ENCODE measurements at places on chromosomes 5 and 9. TPM values are rescaled to one million over a fixed set of nuclear protein-coding genes. Genes with fewer than 3 reads are reported as not detected.

The BTNL8 gene
- total RNA-seq: 0.59 TPM

The FBP2 gene
- 0.28 TPM for total RNA-seq

The HBEGF gene
- total RNA-seq: 22.6 TPM

The LRRC19 gene
- total RNA-seq: not detected

DNA sequence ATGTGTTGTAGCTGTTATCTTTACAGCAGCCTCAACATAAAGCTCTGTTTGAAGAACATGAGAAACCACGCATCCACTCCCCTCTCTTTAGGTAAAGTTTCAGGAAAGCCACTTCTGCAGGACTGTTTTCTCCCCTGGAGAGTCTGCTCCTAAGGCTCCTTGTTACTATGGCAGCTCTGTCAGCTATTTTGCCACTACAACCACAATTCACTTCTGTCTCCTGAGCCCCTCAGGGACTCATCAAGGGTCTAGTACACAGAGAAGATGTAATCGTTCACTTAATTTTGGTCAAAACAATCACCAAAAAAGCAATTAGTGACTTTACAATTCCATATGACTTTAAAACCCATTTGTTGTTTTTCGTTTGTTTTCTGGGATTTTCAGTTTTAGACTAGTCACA is 157.7 kb downstream of the FBN2 start:
- DNase-seq: no peak
- no peak overlapping the region for H3K27ac ChIP-seq
- peaks cover 7% of the 10 kb centered on the region for H3K36me3 ChIP-seq
- H3K27me3 ChIP-seq: no peaks in the 10 kb centered on the region
- H3K4me3 ChIP-seq: no peak overlapping the region

GRCh38 chr9:91578911-91579310 is 155.3 kb upstream of the NFIL3 start:
- DNase-seq: no peak
- H3K36me3 ChIP-seq: no peaks in the 10 kb centered on the region
- H3K4me1 ChIP-seq: no peaks in the 10 kb centered on the region
- H3K4me3 ChIP-seq: no peak overlapping the region
- H3K27ac ChIP-seq: no peak overlapping the region

DNA sequence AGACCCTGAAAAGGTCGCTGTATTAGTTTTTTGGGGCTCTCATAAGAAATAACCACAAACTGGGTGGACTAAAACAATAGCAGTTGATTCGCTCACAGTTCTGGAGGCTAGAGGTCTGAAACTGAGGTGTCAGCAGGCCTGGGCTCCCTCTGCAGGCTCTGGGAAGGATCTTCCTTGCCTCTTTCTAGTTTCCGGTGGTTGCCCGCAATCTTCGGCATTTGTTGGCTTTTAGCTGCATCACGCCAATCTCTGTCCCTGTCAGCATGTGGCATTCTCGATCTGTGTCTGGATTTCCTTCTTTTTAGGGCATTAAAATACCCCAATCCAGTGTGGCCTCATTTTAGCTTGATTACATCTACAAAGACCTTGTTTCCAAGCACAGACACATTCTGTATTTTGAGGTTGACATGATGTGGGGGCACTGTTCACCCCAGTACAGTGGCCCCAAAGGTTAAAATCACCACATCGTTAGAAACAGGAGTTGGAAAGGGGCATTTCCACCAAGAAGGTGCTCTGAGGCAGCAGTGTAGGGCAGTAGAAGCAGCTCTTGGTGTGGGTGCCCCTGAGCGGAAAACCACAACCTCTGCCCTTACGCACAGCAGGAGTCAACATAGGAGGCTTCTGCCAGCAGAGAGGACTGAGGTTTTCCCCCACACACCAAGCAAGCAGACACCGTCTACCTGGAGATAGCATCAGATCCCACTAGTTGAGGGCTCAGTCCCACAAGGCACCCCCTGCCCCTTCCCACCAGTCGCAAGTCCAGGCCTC is 13.5 kb downstream of the ZNF79 start:
- no peak overlapping the region for H3K4me3 ChIP-seq
- H3K27me3 ChIP-seq: no peaks in the 10 kb centered on the region
- peaks cover 62% of the 10 kb centered on the region for H3K36me3 ChIP-seq
- H3K4me1 ChIP-seq: no peaks in the 10 kb centered on the region
- DNase-seq: no peak
- H3K27ac ChIP-seq: no peak overlapping the region

DNA sequence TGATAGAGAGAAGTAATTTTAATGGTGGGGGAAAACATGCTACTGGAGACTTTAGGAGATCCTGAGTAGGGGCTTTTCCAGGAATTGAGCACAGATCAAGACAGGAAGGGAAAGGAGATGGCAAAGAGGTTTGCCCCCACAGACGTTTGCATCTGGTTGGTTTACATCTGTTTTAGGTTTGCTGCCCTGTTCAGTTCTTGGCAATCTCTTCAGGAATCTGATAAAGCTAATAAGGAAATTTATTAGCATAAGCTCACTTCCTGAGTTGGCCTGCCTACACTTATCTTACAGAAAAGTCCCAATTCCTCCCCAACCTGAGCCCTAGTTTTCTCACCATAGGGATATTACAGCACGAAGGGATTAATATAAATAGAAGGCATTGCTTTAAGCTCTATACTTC is 3.4 kb upstream of the CFAP95 start:
- no peak for DNase-seq
- peaks cover 19% of the 10 kb centered on the region for H3K4me1 ChIP-seq
- H3K36me3 ChIP-seq: no peaks in the 10 kb centered on the region
- no peak overlapping the region for H3K27ac ChIP-seq
- peaks cover 2% of the 10 kb centered on the region for H3K27me3 ChIP-seq

- H3K4me3 ChIP-seq: no peak overlapping the region
- DNase-seq: no peak
- no peaks in the 10 kb centered on the region for H3K36me3 ChIP-seq
- H3K27ac ChIP-seq: no peak overlapping the region
- H3K27me3 ChIP-seq: peaks cover 1% of the 10 kb centered on the region
Measured at GRCh38 chr9:38331141-38331540, 61.4 kb upstream of the ALDH1B1 start.

DNA sequence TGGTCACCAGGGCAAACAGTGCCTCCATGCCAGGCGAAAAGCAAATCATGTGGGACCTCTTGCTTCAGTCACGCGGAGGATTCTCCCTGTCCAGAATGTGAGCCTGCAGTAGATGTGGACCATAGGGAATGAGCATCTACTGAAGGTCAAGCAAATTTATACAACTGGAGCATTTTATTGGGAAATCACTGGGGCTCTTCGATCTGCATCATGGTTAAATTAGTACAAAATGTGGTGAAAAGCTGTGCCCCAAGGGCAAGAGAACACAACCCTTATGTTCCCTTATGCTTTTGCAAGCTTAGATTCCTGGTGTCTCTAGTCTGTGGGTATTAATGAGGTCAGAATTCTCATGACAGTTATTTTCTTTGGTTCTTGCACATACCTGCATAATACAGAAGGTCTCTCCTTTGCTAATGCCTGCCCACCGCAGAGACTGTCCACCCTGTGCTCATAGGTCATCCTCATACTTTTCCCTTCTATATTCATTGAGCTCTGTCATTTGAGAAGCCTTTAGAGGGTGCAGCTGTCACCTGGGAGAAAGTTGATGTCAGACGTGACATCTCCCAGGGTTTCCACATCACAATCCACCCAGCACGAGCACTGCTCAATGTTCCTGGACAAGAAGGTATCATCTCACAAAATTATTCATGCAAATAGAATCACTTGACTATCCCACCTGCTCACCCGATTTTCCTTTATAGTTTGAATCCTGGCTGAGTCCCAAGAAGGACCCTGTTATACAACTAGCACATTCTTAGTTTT is 111.7 kb downstream of the NXNL2 start:
- H3K36me3 ChIP-seq: no peaks in the 10 kb centered on the region
- no peak overlapping the region for H3K4me3 ChIP-seq
- H3K27me3 ChIP-seq: peaks cover 2% of the 10 kb centered on the region
- H3K27ac ChIP-seq: no peak overlapping the region

DNA sequence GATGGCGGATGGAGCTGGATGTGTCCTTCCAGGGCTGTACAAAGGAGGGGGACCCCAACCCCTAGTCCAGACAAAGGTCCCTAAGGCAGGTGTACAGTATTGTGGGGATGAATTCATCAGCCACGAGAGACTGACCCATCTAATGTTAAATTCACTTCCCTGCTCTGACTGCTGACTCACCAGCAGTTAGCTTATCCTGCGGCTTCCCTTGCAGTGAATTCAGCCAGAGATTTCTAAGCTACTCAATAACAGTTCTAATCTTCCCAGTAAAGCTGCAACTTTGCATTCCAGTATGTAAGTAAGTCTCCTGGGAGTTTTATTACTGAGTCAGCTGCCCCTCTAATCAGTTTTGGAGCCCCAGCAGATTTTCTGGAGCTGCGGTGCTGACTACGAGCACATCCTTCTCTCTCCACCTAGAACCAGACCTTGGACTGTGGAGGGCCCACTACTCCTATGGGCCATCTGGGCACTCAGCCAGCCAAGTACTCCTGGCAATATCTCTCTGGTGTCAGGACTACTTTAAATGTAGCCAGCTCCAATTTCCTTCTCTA is 16.1 kb downstream of the B4GALT1 start:
- H3K4me1 ChIP-seq: peaks cover 66% of the 10 kb centered on the region
- no peak for DNase-seq
- H3K27me3 ChIP-seq: peaks cover 2% of the 10 kb centered on the region
- peak overlapping the region; percentile 21 for H3K27ac ChIP-seq

DNA sequence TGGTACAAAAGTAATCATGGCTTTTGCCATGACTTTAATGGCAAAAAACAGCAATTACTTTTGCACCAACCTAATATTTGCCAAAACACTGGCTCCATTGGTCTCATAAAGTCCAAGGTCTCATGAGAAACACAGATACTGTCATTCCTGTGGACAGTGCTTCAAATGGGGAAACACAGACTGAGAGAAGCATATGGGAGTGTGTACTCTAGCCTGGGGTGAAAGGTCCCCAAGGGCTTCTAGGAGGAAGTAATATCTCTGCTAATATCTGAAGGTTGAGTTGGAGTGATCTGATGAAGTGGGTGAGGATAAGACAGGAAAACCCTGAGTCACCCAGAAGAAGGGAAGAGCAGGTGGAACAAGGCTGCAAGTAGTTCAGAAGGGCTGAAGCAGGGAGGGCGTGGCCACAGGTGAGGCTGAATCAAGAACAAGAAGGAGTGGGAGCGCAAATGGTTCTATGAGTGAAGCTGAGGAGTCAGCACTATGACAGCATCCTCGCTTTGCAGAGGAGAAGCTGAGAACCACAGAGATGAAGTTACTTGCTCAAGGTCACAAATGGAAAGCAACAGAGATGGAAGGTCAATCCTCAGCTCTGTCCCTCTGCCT is 164.1 kb downstream of the ASTN2 start:
- H3K4me1 ChIP-seq: no peaks in the 10 kb centered on the region
- H3K27me3 ChIP-seq: no peaks in the 10 kb centered on the region
- H3K36me3 ChIP-seq: no peaks in the 10 kb centered on the region

DNA sequence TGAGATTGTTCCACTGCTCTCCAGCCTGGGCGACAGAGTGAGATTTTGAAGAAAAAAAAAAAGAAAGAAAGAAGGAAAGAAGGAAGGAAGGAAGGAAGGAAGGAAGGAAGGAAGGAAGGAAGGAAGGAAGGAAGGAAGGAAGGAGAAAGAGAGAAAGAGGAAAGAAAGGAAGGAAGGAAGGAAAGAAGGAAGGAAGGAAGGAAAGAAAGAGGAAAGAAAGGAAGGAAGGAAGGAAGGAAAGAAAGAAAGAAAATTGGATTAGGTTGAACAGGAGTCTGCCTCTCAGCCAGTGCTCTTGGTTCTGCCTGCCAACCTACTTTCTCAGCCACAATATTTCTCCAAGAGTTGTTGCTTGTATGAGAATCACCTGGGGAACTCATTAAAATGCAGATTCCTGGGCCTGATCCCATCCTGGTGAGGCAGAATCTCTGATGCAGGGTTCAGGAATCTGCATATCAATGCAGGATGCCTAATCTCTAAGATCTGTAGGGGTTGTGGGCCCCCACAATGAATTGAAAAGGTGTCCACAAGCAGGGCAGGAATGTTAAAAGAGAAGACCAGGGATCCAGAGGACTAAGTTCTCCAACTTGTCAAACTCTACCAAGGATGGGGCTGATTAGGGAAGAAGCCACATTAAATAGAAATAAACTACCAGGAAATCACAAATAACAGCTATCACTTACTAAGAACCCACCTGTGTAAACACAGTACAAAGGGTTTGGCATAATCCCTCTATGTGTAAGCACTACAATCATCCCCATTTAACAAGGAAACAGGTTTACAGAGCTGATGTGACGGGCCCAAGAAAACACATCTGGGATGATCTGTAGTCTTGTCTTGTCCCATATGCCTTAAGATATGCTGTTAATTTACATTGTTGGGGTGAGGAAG is 23.4 kb upstream of the GALNT10 start:
- peaks cover 18% of the 10 kb centered on the region for H3K4me1 ChIP-seq
- no peaks in the 10 kb centered on the region for H3K36me3 ChIP-seq
- no peak for DNase-seq

Measured in endothelial cell (in vitro differentiated cells).